Caco-2 (cell line): ENCODE measurements at places on chromosomes 5 and 9. TPM values are rescaled to one million over a fixed set of nuclear protein-coding genes. Genes with fewer than 3 reads are reported as not detected.

DNA sequence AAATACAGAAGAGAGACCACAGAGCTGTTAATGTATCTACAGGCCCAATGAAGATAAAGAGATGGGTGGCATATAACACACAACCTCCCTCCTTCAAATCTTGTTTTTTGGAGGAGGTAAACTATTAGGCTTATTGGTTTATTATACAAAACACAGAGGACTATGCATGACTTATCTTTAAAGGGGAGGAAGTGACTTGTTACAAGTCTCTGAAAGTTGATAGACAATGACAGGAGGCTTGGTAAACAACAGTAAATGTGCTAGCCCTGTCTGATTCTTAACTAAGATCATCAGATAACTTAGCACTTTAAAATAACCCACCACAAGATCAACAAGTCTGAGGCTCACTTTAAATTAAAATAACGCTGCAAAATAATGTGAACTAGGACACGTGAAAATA is 219.0 kb downstream of the MLLT3 start:
- no peak for DNase-seq

- no peak for DNase-seq
Observed at GRCh38 chr5:33641744-33642505, 201.2 kb downstream of the TARS1 start.

DNA sequence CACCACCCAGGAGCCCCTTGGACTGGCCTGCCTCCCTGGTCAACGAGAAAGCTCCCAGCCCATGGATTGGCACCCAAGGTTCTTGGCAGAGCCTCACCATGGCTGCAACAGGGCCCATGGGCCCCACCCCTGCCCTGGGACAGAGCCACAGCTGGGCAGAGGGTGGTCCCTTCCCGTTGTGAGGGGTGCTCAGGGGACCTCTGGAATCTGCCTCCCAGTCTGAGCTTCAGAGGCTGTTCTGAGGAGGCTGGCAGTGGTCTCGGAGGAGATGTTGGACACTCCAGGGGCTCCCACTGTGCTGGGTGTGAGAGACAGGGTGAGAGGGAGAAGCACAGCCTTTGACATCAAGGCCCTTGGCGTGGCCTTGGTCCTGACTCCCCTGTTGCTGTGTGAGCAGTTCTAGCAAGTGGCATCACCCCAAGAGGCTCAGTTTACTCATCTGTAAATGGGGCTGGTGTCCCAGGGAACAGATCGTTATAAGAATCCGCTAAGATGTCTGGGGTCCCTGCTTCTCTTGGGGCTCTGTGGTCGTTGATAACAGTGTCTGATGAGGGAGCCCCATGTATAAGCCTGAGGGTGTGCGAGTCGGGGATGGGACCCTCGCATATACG is 33.0 kb downstream of the LHX3 start:
- DNase-seq, result no peak

DNA sequence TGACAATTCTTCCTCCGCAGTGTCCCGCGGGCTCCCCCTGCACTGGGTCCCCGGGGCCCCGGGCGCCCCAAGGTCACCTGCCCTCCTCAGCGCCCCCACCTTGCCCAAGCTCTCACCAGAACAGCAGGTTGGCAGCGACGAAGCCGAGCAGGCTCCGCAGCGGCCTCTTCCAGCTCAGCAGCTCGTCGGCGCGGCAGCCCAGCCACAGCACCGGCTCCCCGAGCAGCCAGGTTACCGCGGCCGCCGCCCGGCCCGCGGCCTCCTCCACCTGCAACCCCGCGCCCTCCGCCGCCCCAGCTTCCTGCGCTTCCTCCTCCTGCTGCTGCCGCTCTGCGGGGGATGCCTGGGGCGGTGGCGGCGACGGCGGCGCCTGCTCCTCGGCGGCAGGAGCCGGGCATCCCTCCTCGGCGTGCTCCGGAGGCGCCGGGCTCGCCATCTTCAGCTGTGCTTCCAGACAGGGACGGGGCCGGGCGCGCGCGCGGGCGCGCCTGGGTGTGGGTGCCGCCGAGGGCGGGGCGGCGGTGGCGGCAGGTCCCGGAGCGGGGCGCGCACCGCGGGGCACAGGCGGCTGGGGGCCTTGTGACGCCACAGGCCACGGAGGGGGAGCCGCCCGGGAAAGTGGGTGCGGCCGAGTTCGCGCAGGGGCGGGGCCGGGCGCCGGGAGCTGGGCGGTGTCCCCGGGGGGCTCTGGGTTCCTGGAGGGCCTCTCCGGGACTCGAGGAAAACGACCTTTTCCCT is at the start of gene RETREG1:
TSS of gene RETREG1 (minus strand) at position 462 of the 738 bp plus-strand sequence. CDS start at position 436, 26 bp downstream.
- peak; percentile 79 for DNase-seq

BTNL8 gene
- total RNA-seq, result 6.0 and 7.3 TPM in 2 replicates

STPG3 gene
- not detected in 2 replicates for total RNA-seq

CXCL14 gene
- total RNA-seq, result not detected in 2 replicates

PCDHGA10 gene
- total RNA-seq, result 2.9 and 3.6 TPM in 2 replicates

GRCh38 chr5:39726467-39726866 is 301.7 kb upstream of the DAB2 start:
- no peak for DNase-seq

GRCh38 chr5:38515092-38515491 is 41.4 kb downstream of the LIFR start:
- no peak for DNase-seq

GRCh38 chr5:9339206-9339818 is 206.6 kb downstream of the SEMA5A start:
- no peak for DNase-seq

DNA sequence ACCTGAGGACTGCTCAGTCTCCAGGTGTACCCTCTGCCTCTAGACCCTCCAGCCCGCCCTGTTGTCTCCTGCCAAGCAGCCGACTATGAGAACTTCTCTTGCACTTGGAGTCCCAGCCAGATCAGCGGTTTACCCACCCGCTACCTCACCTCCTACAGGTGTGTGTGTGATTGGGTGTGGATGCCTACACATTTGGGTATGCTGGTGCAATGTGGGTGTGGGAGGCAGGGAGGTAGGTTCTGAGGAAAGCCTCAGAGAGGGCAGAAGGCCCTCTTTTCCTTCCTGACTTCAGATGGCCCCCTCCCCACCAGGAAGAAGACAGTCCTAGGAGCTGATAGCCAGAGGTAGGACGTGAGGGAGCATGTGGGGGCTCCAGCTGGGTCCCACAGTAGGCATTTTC is 5.0 kb downstream of the IL11RA start:
- no peak for DNase-seq

GRCh38 chr9:100222674-100223073 is 123.6 kb downstream of the INVS start:
- DNase-seq, result peak; percentile 19

GRCh38 chr5:156094001-156094400 is 233.0 kb upstream of the SGCD start:
- DNase-seq, result no peak

- DNase-seq, result no peak
Observed at GRCh38 chr9:111027798-111028197, 10.5 kb downstream of the LPAR1 start.

DNA sequence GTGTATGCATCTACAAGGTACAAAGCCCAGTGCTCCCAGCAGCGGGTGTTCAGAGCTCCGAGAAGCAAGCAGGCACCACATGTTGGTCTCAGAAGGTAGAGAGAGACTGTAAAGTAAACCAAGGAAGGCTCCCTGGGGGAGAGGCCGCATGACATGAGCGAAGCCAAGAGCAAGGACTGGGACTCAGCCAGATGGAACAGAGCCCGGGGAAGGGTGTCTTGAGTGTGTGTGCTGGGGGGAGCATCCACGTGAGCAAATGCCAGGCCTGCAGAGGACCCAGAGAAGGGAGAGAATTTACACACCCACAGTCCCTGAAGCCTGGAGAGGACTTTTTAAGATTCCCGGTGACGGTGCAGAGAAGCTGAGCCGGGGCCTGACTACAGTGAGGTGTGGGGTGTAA is 15.2 kb upstream of the KCNIP1 start:
- no peak for DNase-seq

C1QTNF3 gene
- 2.5 and 4.4 TPM in 2 replicates for total RNA-seq

DNA sequence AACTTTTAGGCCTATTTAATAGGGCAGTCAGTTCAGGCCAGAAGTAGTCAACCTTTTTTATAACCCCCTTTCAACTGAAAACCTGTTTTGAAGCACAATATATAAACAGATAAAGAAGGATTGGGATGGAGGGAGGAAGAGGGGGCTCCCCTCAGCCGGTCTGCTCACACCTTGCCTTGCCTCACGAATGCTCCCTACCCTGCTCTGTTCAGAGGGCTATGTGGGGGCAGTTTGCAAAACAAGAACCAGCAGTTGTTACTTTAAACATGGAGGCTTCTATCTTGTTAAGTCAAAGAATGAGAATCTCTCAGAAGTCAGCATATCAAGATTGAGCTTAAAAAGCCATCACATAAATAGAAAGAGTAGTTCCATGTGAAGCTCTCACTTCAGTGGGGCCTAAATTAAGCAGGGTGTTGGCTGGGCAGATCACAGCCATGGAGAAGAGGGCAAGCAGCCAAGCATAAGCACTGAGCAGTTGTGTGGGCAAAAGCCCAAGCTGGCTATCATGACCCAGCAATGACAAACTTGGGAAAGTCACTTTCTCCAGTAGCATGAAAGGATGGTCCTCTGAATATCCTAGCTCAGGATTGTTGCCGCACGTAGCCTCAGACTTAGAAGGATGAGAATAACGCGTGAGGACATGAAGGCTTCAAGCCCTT is 70.6 kb downstream of the ALDH1A1 start:
- no peak for DNase-seq

MZB1 gene
- total RNA-seq, result not detected in 2 replicates

FNIP1 gene
- 42.7 and 45.0 TPM in 2 replicates for total RNA-seq

- no peak for DNase-seq
Observed at GRCh38 chr5:39428640-39429039, 3.9 kb upstream of the DAB2 start.

DNA sequence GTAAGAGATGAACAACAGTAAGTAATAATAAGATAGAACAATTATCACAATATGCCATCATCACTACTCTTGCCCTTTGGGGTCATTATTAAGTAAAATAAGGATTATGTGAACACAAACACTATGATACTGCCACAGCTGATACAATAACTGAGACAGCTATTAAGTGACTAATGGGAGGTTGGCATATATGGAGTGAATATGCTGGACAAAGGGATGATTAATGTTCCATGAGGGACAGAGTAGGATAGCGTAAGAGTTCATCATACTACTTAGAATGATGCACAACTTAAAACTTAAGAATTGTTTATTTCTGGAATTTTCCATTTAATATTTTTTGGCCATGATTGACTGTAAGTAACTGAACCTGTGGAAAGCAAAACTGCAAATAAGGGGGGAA is 16.6 kb downstream of the POU5F2 start:
- DNase-seq, result no peak

DNA sequence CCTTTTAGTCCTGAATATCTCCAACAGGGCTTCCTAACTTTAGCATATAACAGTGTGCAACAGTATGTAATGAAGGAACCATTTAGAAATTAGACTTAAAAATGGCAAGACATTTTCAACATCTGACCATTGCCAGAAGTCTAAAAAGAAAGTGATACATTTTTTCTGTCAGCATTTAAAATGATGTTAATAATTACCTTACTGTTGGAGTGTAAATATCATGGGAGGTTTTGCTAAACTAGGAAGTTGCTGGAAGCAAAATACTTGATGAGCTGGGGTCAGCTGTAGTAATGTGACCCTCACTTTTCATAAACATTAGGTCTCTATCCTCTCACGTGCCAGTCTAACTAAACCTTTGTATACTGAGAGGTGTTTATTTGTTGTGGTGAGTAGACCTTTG is 68.8 kb downstream of the NTRK2 start:
- DNase-seq, result no peak
